Fibroblast of lung (primary cell): ENCODE measurements at places on chromosomes 4 and X. TPM values are rescaled to one million over a fixed set of nuclear protein-coding genes. Genes with fewer than 3 reads are reported as not detected.
A peak's percentile ranks its signal among the peaks of the same experiment; 100 is the strongest.

GRCh38 chr4:111979921-111980320, 165.3 kb upstream of the FAM241A start:
- no peak for DNase-seq

GRCh38 chr4:33255094-33255493, 2534.9 kb downstream of the PCDH7 start:
- DNase-seq = no peak

BEX1 gene
- not detected in 2 replicates for total RNA-seq

TREX2 gene
- total RNA-seq = 1.8 and 3.1 TPM in 2 replicates

EFNB1 gene
- total RNA-seq = 41.1 and 43.4 TPM in 2 replicates

GRCh38 chrX:72340626-72341025, 34.9 kb upstream of the CITED1 start:
- no peak for DNase-seq

GRCh38 chr4:184432127-184432922, 42.0 kb downstream of the IRF2 start:
- no peak for DNase-seq

GRCh38 chr4:7741946-7742806, 197.5 kb downstream of the AFAP1 start:
- DNase-seq = no peak

DNA sequence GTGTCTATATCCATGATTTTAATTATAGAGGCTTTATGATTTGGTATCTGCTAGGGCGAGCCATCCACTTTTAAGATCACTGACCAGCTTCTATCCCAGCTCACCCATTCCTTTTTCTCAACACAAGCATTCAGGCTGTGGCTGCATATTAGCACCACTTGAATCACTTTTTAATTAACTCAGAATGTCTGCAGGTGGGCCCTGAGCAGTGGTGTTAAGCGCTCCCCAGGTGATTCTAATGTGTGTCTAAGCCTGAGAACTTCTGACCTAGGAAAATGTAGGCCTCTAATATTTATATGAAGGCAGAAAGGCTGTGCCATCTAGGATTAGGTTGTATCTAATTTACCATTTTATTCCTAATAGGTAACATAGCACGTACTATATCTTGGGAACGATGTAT, 19.8 kb upstream of the QRFPR start:
- no peak for DNase-seq

BTK gene
- total RNA-seq = not detected in 2 replicates

DNA sequence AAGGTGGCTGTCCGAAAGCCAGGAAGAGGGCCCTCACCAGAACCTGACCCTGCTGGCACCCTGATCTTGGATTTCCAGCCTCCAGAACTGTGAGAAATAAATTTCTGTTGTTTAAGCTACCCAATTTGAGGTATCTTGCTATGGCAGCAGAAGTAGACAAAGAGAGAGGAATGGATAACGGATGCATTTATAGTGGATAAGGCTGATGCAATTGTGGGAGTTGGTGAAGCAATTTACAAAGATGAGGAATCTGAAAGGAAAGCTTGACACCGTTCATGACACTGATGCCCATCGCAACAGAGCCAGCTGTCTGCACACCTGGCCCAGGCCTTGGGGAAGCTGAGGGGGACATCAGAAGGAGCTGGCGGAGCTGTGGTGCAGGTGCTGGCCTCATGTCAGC, 35.7 kb upstream of the MSL3 start:
- no peak for DNase-seq

GRCh38 chr4:164056426-164057142, 562.1 kb downstream of the TMA16 start:
- DNase-seq = no peak

GRCh38 chr4:125481334-125482045, 166.7 kb downstream of the FAT4 start:
- no peak for DNase-seq

TFE3 gene
- total RNA-seq = 24.7 and 36.8 TPM in 2 replicates

DNA sequence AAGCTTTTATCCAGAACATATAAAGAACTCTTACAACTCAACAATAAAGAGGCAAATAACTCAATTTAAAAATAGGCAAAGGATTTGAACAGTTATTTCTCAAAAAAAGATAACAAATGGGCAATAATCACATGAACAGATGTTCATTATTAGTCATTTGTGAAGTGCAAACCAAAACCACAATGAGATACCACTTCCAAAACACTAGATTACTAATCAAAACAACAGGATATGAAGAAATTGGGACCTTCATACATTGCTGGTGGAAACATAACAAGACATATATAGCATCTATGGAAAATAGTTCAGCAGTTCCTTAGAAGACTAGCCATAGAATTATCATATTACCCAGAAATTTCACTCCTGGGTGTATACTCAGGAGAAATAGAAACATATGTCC, 224.6 kb downstream of the FBXO8 start:
- peak; percentile 35 for DNase-seq
